Fibroblast of lung (primary cell): ENCODE measurements at places on chromosomes 16 and 17. TPM values are rescaled to one million over a fixed set of nuclear protein-coding genes. Genes with fewer than 3 reads are reported as not detected.

DNA sequence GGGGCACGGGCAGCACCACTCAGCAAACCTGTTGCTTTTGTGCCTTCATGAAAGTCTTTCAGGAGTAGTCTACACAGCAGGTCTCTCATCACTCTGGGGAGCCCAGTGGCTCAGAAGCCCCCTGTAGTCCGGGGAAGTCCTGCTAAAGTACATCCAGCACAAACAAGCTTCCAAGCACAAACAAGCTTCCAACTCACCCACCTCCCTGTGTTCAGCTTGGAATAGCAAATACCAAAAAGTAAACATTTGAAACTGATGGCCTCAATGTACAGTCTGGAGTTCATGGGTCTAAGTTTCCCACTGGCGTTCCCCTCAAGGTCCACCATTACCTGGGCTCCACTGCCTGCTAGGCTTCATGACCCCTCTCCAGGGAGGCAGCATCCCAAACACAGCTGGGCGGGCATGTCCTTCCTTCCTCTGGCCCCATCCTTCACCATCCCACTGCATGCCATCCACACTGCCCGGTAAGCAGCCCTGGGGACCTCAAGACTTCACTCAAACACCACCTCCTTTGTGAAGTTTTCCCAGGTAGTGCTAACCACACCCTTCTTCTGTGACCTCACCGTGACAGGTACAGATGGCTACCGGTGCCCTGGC, 62.8 kb upstream of the SIAH1 start:
- no peak for DNase-seq

The ASGR1 gene
- total RNA-seq: 0.66 and 0.77 TPM in 2 replicates

GRCh38 chr16:88766975-88767374, 18.0 kb downstream of the PIEZO1 start:
- no peak for DNase-seq

The MKS1 gene
- total RNA-seq: 13.1 and 17.8 TPM in 2 replicates

The FOXL1 gene
- total RNA-seq: 24.1 and 27.4 TPM in 2 replicates

- DNase-seq: peak; percentile 69
Observed at GRCh38 chr16:3983081-3983520, 102.6 kb upstream of the CREBBP start.

- no peak for DNase-seq
Observed at GRCh38 chr16:50228364-50228868, 37.9 kb upstream of the ADCY7 start.

- DNase-seq: no peak
Observed at GRCh38 chr16:35565626-35566025, 2106.2 kb downstream of the TP53TG3F start.

DNA sequence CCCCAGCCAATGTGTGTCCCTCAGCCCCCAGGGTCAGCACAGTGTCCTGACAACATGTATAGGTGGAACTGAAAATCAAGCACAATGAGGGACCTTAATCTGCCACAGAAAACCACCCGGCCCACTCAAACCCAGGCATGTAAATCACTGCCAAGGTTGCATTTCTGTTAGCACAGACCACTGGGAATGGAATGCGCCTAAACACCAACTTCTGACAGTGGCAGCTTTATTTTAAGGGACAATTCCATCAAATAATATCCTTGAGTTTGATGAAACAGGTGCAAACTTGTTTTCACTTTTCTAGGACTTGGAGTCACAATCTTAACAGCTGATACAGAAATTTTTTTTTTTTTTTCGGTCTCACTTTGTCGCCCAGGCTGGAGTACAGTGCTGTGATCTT, 37.3 kb upstream of the MRPS23 start:
- no peak for DNase-seq

The SLX1B gene
- 1.5 and 5.0 TPM in 2 replicates for total RNA-seq

- no peak for DNase-seq
Observed at GRCh38 chr16:27356794-27357193, 43.0 kb downstream of the IL4R start.

- DNase-seq: peak; percentile 55
Observed at GRCh38 chr16:78705694-78706093, 606.2 kb downstream of the WWOX start.

The MYH2 gene
- total RNA-seq: not detected in 2 replicates

DNA sequence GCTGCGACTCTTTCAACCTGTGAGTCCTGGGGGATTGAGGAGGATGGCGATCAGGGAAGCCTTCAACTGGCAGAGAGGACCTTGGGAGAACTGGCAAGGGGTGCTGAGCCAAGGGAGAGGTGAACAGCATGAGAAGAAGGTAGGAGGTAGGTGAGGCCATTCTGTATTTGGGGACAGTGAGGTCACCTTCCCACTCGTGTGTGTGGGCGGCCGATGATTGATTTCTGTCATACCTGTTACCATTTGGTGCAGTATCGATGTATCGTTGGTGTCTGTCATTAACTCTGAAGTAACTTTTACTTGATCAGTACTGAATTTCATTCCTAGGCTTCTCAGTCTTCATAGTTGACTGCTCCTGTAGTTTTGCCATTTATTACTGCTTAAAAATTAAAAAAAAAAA, 3.8 kb downstream of the ARSG start:
- no peak for DNase-seq

The YBX2 gene
- under 0.01 TPM in 1 of 2 replicates, not detected in the other for total RNA-seq

GRCh38 chr16:57172721-57173290, 13.0 kb downstream of the PSME3IP1 start:
- DNase-seq: no peak

DNA sequence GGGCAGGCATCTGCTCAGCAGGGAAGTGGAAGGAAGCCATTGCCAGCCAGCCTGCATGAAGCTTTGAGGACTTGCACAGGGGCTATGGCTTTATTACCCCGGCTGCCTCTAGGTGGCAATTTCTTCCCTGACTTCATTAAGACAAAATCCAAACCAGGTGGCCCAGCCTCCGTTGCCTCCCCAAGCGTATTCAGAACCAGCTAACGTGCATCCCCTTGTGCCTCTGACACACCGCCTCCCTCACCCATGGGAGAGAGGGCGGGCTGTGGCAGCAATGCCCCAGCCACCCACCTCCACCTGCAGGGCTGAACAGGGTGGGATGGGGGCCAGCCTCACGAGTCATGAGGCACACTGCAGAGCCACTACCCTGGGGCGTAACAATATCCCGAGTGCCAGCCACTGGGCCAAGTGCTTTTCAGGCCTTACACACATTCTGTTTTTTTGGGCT, 6.8 kb downstream of the KIFC3 start:
- DNase-seq: peak; percentile 44

The PHKG2 gene
- total RNA-seq: 11.8 and 15.4 TPM in 2 replicates
